ENCODE measurements at places on chromosomes 7 and 10.

- no peak for DNase-seq
These were observed 44.5 kb upstream of the CAV2 start for GRCh38 chr7:116455009-116455408.

- DNase-seq: no peak
These were observed 9.4 kb upstream of the SLC25A28 start for GRCh38 chr10:99629625-99629978.

GRCh38 chr10:130933008-130933390 is 378.5 kb downstream of the TCERG1L start:
- no peak for DNase-seq

DNA sequence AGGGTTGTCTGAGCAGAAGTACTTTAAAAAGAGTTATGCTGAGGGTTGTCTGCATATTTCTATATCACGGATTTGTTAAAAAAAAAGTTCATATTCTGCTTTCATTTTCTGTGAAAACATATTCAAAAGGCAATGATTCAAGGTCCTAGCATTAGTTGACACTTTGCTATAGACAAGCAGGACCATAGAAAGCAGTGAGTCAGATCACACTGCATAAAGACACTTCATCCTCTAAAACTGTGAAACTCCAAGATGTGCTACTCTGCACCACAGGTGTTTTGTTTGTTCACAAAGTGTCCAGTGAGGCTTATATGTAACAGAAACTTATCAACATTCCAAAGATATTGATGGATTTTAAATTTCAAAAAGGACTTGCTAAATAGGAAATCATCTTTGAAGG is 47.0 kb downstream of the SPAM1 start:
- DNase-seq: no peak

DNA sequence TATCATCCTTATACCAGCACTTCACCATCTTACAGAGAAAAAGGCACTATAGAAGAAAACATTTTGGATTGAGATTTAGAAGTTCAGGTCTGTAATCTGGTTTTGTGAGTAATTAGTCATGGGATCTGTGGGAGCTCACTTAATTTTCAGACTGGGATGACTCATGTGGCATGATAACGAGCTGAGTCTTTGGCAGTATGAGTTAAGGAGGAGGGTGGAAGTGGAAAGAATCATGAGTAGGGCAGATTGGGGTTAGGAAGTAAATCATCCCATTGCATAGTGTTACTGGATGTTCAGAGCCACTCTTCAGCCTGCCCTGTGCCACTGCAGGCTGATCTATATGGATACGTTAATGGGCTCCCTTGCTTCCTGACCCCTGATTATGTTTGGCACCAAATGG is 64.9 kb downstream of the ZNF92 start:
- DNase-seq: no peak

DNA sequence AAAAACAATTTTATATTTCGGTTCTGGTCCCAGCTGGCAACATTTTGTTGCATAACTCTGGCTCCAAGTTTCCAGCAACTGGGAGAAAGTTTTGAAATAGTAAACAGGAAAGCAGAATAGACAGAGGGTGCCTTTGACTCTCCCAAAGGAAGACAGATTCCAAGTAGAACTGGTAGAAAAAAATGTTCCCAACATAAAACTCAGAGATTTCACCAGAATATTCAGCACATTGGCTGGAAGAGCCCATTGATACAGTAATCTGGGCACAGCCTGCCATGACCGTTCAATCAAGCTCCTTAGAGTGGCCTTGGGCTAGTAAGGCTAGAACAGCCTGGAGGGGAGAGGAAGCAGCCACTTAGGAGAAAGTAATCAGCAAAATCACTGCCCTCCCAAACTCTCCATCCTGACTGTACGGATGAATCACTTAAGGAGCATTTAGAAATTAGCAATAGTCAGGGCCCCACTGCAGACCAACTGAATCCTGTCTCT is 120.4 kb downstream of the CUBN start:
- DNase-seq: no peak

GRCh38 chr7:117014673-117015133 is 61.4 kb downstream of the ST7 start:
- DNase-seq: peak; percentile 4

DNA sequence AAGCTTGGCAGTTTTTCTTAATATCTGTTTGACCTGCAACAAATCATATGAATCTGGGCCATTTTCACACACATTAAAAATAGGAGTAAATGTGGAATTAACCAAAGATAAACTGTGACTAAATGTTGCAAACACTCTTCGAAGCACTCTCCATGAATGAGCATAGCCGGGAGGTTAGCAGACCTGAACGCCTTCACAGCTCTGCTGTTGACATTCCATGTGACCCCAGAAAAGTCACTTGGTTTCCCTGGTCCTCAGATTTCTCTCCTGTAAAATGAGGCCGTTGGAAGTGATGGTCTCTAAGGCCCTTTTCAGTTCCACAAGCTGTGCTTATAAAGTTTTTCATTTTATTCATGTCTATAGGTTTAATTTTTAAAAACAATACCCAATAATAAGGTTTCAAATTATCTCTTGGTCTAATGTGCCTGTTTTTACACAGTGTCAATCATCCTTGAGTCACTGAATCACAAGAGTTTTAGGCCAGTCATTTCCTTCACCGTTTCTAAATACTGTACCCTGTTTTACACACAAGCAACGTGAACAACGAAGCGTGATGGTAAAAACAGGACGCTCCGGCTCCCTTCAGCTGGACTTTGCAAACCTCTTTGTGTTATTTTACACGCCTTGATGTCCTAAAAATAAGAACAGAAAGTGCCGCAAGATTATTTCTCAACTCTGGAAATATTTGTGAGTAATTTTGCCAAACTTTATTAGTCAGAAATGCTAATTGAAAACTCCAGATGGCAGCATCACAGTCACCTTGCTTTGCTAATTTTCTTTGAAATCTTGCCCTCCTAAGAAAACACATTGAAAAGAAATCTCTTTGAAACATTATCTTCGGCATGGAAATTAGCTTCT is 38.6 kb upstream of the MET start:
- peak; percentile 7 for DNase-seq

DNA sequence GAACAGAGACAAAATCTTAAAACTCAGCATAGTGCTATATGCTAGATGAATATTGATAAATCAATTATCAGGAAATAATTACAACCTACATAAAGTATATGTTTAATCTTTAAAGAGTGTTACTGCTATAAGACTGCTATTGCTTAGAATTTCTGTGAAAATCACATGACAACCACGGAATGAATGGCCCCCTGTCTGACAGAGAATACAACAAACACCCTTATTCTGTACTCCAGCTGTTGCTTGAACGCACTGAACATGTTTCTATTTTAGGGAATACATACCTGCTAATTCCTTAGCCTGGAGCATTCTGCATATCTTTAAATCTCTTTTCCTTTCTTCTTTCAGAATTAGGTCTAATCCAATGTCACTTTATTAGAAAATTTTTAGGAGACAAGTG is 452.4 kb upstream of the PHF14 start:
- DNase-seq: no peak

DNA sequence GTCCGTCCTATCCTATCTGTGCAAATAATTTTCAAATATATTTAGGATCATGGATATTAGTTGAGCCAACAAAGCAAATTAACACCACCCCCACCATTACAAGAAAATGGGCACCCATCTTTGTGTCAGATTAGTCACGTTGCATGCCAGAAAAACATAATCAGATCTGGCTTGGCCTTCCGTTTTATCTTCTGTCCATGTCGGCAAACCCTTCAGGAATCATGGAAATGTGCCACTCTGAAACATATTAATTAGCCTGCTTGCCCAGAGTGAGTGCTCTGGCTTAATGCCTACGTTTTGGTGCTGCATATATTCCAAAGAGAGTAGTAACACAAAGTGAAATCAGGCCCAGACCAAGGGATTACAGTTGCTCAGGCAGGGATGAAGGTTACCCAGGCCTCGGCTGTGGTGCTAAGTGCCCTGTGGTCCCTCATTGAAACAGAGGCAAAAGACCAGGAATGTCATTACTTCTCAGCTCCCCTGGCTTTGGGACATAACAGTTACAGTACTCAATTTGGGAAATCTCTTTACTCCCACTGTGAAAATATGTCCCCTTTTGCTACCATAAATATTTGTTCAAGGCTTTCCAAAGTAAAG is 154.0 kb upstream of the LSM8 start:
- DNase-seq: no peak

DNA sequence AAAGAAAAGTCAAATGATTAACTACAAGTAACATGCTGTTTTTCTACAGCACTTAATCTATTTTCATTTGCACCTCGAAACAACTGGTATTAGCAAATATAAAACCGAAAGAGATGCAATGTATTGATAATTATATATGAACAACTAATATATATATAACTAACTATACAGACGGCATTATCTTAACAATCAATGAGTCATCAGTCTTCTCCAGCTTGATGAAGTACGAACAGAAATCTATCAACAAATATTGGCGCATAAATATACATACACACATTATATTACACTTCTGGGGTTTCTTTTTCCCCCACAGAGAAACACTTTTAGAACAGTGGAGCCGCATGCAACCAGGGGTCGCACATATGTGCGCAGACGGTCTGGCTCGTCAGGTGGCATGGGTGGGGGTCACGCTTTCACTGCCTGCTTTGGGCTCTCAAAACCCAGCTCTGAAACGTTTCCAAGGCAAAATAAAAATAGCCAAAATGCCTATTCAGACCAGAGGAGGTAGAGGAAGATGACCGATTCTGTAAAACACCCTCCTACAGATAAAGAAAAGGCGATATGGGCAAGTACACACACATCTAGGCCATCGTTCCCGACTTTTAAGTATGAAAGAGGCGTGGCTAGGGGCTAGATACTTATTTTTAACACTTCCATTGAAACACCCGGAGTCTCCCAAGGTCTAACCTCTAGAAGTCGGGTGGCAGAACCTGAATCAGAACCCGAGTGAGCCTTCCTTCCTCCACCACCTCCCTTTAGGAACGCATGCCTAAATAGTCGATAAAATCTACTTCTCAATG is 1.7 kb downstream of the ARHGAP12 start:
- DNase-seq: no peak

GRCh38 chr7:78514634-78515033 is 716.1 kb downstream of the PHTF2 start:
- no peak for DNase-seq

DNA sequence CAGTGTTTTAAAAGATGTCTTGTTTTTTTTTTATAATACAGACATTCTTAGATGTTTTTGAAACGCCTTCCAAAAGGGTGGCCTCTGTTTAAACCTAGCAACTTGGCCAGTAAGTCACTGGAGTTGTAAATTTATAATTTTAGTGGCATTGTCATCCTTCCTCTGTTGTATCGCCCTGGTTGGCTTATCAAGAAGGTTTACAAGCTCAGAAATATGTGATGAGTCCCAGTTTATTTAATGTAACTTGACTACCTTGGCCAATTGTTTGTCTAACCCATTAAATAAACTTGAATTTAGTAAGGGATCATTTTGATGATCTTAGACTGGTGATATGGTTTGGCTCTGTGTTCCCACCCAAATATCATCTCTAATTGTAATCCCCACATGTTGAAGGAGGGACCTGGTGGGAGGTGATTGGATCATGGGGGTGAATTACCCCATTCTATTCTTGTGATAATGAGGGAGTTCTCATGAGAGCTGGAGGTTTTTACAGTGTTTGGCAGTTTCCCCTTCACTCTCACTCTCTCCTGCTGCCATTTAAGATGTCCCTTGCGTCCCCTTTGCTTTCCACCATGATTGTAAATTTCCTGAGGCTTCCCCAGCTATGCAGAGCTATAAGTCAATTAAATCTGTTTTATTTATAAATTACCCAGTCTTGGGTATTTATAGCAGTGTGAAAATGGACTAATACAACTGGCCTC is 13.4 kb upstream of the NT5C3A start:
- DNase-seq: no peak

- no peak for DNase-seq
These were observed 112.2 kb downstream of the MGMT start for GRCh38 chr10:129579228-129579627.

GRCh38 chr10:7389844-7390243 is 21.0 kb downstream of the SFMBT2 start:
- no peak for DNase-seq

GRCh38 chr10:11715815-11716494 is 26.2 kb upstream of the ECHDC3 start:
- no peak for DNase-seq

DNA sequence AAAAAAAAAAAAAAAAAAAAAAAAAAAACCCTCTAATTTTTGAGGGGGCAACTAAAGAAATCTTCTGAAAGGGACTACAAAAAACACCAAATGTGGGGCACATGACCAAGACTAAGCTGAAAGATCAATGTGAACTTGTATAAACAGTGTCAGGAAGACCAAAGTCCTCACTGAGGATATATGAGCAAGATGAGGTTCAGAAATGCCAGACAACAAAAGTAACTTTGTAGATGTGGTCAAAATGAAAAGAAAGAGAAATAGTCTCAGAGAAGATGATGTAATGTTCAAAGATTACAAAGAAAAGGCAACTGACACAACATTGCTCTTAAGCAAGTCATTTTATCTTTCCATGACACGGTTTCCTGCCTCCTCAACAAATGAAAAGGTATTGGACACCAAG is 48.7 kb upstream of the PTPRZ1 start:
- no peak for DNase-seq

DNA sequence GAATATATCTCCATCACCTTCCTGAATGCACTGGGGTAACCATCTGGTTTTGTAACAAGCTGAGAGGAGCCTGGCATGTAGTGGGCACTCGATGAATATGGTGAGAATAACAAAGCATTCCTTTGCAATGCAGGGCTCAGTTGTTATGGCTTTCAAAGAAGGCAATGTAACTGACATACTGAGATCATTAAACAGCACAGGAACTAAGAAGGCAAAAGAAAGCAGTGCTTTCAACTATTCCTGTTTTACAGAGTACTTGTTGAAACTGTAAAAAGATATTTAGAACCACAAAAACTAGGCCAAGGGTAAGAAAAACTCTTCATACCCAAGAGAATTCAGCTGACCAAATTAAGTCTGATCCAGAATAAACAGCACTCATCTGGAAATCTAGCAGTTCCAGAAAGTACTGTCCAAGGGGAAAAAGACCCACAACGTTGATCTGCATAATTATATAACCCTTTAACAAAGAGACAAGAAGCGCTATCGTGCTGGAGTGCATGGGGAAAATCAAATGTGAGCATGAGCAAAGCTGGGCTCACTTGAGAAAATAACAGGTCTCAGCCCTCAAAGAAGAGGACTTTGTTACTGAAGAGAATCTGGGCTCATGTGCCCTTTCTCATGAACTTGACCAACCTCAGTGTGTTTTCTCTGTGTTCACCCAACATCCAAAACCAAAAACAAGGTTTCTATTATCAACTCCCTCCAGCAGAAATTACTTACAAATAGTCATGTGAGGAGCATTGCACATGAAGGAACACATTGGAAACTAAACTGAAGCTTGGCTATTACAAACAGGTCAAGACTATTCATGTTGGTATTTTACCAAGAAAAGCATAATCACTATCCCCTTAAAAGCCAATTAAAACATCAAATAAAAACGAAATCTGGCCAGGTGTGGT is 116.2 kb downstream of the AVL9 start:
- no peak for DNase-seq

All from CD4-positive, alpha-beta T cell treated with Interferon gamma for 1 hour (primary cell).